ENCODE measurements at places on chromosomes 1 and 21.
A peak's percentile ranks its signal among the peaks of the same experiment; 100 is the strongest.

- DNase-seq: peak; percentile 63
Observed at GRCh38 chr1:6486433-6487011, 4.9 kb downstream of the PLEKHG5 start.

GRCh38 chr1:246092136-246092535 is 414.9 kb downstream of the SMYD3 start:
- no peak for DNase-seq

DNA sequence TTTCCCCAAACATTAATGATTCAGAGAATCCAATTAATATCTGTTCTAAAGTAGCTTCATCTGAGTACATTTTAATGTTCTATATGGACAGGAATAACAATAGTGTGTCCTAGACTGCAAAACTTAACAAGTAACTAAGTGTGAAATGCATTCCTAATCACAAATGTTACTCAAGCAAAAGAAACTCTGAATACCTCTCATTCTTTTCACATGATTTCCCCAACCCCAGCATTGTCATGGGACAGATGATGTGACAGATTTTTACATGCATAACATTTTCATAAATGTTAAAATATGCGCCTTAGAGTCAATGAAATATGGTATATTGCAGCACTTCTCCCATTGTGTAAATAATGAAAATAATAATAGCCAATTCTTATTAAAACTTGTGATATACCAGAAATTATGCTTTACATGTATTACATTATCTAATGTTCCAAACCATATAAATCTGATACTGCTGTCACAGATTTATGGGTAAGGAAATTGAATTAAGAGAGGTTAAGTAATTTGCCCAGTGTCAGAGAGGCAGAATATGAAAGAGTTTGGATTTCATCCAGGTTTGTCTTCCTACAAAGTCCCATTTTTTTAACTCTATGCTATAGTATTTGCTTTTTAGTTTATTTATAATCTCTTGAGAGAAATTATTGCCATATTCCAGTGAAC is 269.4 kb downstream of the LRRC7 start:
- DNase-seq: no peak

DNA sequence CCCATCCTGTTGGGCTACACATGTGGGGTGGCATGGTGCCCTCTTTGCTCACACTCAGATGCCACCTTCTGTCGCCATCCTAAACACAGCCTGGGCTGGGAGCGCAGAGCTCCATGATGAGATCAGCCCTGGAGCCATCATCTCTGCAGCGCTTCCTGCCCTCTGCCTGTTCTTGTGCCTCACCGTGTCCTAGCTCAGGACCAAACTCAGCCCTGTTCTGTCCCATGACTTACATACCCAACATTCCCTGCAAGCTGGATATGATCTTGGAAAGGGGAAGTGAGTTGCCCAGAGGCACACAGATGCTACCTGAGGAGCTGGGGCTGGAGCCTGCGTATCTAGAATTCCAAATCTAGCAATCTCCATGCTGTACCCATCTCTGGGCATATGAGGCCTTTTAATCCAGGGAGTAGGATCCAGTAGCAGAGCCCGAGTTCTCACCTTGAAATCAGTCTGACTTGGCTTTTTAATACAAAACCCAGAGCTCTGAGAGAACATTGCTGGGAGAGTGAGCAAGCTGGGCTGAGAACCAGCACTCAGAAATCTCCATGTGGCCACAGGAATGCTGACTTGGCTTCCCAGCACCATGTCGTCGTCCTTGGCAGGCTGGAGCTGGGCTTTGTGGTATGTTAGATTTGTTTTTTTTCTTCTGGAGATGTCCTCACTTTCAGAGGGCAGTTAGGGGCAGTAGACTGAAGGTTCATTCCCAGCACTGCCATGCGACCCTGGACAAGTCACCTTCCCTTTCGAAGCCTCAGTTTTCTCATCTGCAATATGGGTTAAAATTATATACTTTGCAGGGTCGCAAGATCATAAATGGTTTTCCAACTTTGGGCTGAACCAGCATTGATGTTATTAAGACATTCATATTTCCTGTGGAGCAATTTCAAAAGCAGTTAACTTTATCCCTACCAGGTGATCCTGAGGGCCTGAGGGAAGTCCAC is 2.6 kb downstream of the ALPL start:
- DNase-seq: no peak
